ENCODE measurements at places on chromosomes 5 and 9. TPM values are rescaled to one million over a fixed set of nuclear protein-coding genes. Genes with fewer than 3 reads are reported as not detected.

DNA sequence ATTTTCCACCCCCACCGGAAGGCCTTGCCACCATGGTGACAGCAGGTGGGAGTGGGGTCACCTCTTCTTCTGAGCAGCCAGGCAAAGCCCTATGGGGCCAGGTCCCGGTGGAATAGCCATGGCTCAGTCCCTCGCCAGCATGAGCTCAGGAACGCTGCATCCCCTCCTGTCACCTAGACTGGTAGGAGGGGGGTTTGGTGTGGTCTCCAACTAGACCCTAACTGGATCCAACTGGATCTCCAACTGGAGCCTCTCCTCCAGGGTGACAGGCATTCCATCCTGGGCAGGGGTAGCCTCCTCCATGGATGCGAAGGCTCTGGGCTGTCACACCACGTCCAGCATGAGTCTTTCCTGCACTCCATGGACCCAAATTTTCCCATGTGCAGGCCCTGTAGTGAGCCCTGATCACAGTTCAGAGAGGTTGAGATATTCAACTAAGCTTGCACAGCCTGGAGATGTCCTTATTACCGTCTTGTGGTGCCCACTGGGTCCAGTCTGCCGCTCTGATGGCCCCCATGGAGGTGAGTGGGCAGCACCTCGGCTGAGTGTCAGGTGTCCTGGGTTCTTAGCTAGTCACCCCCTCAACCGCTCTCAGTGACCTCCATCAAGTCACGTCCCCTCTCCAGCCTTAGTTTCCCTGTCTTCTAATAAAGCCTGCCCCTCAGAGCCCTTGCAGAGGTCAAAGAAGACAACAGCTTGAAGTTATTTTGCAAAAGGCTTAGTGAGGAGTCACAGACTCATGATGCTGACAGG lies 18.6 kb upstream of the FIBCD1 start:
- no peak for DNase-seq

DNA sequence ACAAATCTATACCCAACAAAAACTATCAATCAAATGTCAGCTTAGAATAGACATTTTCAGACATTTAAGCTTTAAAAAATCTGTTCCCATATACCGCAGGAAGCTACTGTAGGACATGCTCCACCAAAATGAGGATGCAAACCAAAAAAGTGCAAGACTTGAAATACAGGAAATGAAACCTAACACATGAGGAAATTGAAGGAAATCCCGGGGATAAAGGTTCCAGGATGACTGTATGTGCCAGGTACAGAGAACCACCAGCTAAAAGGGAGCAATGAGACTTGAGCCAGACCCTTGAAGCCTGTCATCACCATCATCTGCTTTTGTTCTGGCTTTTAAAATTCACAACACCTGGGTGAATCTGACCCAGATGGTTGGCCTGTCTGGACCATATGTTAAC lies 21.4 kb downstream of the DIAPH1 start:
- DNase-seq: no peak

DNA sequence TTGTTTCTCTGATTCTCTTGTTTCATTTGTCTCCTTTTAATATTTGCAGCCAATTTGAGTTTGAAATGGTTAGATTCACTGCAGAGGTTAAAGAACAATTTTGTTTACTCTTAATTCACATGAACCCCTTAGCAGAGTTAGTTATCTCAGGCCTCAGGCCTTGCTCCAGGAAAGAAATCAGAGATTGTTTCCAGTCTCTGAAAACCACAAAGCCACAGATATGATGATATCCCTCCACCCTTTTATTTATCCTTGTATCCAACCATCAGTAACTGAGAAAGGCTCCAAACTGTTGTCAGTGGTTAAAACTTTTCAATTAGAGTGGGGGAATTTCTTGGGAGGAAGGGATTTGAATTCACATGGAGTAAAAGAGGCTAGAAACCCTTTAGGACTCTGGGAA lies 406.0 kb upstream of the DMAC1 start:
- no peak for DNase-seq

The HTR1A gene
- total RNA-seq: not detected

DNA sequence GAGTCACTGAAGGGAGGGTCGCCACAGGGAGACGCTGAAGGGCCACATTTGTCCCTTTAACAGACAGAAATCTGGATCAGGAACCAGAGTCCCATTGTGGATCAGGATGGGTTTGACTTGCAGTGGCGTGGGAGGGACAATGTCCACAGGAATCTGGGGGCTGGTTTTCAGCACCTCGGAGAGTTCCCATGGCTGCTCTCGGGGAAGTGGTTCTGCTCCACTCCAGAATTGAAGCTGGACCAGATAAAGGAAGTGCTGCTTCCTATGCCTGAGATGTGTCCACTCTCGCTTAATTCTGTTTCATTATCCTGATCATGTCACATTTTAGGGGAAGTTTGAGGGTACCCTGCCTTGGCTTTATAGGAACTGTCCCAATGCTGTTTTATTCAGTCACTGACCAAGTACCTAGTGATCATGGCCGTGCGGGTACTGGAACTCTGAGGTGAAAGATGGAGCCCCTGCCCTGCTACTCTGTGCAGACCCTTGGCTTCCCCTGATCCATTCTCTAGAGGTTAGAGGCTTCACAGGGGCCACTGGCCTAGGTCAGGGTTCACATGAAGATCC lies 28.7 kb downstream of the ENHO start:
- peak; percentile 65 for DNase-seq

DNA sequence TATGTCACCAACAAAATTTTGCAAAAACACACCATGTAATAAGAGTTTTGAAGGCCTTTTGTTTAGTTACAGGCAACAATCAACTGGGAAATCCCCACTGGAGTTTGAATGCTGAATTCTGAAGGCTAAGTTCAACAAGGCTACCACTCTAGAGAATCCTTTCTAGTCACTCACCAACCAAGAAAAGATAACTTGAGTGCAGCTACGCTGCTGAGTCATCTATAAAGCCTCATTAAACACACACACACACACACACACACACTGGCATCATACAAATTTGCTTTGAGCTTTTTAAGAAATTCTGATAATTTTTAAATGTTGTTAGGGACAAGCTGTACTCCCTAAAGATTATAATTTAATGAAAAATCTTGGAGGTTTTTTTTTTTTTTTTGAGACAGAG lies 219.6 kb downstream of the DENND1A start:
- DNase-seq: no peak

- DNase-seq: no peak
Observed at GRCh38 chr5:109688630-109688969, 1.1 kb upstream of the MAN2A1 start.

- DNase-seq: no peak
Observed at GRCh38 chr5:92435781-92436180, 1052.7 kb upstream of the ARRDC3 start.

The LCP2 gene
- total RNA-seq: 12.3 TPM

GRCh38 chr9:123684393-123685149 lies 245.4 kb downstream of the DENND1A start:
- DNase-seq: no peak

GRCh38 chr9:13790055-13790454 lies 510.6 kb upstream of the MPDZ start:
- no peak for DNase-seq

DNA sequence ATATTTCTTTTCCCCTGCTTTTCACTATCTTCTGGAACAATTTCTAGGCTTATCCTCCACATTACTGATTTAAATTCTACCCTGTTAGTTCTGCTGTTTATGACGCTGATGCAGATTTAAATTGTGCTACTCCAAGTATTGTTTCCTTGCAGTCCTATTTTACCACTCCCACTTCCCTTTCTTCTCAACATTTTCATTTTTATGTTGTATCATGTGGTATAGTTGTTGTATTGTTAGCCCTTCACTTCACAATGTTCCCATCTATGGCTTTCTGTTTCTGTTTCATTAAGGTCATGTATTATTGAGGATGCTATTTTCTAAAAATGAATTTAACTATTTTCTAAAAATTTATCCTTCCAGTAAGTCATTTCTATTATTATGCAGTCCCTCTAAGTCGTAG lies 254.4 kb downstream of the NDUFS4 start:
- no peak for DNase-seq

DNA sequence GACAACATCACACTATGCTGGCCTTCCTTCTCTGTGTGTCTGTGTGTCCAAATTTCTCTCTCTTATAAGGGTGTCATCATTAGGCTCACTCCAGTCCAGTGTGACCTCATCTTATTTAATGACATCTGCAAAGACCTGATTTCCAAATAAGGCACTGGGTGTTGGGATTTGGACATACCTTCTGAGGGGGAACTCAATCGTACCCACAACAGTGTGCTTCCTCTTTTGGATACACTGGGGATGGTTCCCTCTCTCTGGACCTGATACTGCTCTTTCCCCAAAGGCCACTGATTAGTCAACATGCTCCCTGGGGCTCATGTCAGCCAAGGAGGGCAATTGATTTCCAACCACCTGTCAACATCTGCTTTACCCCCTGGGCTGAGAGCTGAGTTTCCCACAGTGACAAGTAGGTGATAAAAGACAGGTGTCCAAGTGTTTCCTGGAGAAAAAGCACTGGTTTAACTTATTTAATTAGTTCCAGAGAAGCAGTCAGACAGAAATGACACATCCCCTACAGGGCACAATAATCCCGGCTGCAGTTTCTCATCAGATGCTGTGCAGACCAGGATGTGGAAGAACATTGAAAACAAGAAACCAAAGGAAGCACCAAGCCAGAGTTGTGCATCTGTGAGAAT lies 17.8 kb upstream of the CEP72 start:
- DNase-seq: no peak

DNA sequence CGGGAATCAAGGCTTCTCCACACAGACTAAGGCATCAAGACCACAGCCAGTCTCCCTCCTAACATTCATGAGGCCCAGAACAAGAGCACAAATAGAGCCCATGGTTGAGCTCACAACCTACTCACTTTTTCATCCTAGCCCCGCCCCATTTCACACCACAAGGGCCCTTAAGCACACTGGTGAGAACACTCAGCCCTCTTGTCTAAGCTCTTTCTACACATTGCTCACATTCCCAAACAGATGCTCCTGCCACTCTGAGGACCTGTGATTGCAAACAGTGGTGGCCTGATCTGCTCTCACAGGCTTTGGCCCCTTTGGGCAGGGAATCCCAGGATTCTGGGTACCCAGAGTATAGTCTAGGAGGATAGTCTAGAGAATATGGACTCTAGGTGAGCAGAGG lies 54.0 kb downstream of the FEM1C start:
- no peak for DNase-seq

DNA sequence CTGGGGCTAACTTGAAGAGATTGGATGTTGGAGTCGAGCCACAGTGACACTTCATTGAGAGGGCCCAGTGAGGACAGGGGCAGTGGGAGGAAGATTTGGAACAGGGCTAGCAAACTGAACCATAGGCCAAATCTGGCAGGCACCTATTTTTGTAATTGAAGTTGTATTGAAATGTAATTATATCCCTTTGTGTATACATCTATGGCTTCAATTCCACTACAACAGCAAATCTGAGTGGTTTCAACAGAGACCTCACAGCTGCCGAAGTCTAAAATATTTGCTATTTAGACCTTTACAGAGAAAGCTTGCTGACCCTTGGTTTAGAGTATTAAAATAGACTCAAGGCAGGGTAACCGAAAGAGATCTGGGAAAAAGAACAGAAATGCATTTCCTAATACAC lies 4.7 kb upstream of the TNFSF8 start:
- no peak for DNase-seq

- no peak for DNase-seq
Observed at GRCh38 chr5:181024245-181025064, 15.6 kb upstream of the BTNL9 start.

- DNase-seq: no peak
Observed at GRCh38 chr5:157540124-157540523, 35.5 kb downstream of the ADAM19 start.

DNA sequence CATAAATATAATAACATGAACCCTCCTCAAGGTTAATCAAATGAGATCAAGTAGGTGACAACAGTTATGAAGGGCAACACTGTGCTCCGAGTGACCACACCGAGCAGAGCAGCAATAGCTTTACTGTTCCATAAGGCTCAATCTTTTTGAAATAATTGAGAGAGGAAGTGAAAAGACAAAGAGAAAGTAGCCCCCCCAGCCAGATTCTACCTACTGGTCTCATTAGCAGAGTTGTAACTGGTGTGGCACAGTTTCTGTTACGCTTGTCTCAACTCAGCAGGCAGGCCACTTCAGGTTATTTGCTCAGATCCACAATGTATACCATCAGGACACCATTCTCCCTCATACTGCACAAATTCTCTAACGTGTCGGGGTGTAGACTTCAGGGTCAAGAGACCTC lies 14.0 kb downstream of the PRUNE2 start:
- DNase-seq: no peak

The NMUR2 gene
- not detected for total RNA-seq

DNA sequence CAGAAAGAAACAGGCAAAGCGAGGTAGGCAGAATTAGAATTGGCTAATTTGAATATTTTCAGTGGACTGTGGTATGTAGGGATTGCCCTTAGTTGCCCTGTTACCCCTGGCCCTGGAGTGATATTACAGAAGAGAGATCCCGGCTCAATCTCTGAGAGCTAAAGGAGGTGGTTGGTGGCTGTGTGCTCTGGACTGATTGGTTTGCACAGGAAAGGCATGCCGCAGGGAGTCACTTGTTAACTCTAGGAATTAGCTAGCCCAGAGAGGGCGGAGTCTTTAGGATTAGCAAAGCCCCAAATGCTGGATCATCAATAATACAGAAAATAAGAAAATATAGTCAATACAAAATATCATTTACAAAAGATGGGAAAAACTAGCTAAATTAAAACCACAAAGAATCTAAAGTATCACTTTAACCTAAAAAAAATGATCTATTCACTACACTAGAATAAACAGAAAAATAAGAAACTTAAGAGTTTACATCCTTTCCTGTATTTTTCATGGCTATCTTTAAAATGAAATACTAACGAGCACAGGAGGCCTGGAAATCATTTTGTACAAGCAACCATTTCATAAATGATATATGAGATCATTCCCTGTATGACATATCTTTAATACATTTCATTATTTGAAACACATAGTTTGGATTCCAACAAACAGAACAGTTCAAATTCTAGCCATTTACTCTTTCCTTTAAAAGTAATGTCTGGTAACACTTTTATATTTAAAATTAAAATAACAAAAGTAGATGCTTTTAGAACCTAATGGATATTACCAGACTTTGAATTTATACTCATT lies 71.1 kb downstream of the GNAQ start:
- DNase-seq: no peak

The MEIKIN gene
- not detected for total RNA-seq

DNA sequence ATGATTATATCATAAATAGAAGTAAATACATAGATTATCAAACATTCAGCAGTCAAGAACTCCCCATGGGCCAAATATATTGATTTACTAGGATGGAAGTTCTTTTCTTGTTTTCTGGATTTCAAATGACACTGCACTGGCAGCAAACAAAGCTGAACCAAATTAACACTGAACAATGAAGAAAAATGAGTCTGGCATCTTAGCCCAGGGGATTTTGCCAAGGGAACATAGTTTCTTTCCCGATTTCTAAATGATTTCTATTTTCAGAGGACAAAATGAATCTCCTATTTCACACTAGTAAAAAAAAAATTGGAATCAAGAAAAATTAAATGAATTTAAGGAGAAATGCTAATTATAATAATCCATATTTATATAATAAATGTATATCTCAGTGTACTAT lies 116.9 kb upstream of the FAM174A start:
- DNase-seq: no peak

DNA sequence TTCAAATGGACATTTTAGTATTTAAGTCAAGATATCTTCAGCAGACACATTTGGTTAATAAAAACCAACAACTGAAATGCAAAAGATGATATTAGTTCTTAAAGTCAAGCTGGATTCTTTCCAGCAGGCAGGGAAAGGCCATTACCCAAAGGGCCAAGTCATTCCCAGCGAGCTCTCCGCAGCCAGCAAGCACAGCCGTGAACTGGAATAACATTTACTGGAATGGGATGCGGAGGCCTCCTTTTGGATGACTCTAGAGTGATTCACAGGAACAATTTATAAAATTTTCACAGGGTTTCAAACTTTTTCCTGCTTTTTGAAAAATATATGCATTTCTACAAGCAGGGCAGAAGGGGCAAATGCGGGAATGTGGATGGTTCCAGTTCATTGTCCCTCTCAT lies 76.6 kb upstream of the DAB2 start:
- DNase-seq: peak; percentile 49

All from left cardiac atrium (tissue), 4 donors.